ENCODE measurements at places on chromosomes 7 and 10.
A peak's percentile ranks its signal among the peaks of the same experiment; 100 is the strongest.

DNA sequence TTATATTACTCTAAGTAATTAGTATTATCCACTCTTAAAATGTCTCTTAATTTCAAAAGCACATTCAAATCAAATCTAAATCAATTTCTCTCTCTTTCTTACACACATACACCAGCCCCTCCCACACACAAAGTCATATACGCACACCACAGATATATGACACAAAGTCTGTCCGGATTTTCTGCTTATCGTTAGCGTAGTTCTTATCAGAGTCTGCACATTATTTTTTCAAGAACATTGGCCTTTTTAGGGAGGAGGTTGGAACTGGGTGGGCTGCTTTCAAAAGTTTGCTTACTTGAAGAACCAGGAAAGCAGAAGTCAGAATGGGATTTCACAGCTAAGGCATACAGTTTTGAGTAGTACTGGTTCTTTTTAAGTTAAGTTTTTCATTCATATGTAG, 387.6 kb upstream of the CHRM2 start:
- DNase-seq = no peak

DNA sequence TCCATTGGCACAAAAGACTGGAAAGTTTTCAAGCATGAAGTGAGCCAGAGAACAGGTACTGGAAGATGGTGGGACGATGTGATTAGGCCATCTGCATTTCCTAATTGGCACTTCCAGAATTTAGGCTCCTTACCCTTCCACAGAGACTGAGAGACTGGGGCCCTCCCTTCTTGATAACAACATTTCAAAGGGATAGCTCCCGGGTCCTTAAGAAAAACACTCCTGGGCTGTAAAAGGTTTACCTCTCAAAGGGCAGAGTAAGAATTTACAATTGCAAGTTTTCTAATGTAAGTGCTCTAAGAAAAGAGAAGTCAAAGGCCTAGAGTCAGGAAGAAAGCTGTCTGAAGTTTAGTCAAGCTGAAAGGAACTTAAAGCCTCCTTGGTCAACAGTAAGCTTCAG, 559.5 kb upstream of the C7orf33 start:
- DNase-seq = no peak

GRCh38 chr7:16708980-16709379, 44.6 kb upstream of the TSPAN13 start:
- DNase-seq = peak; percentile 85

- no peak for DNase-seq
Measured at GRCh38 chr7:139351027-139351426, 8.7 kb upstream of the LUC7L2 start.

- no peak for DNase-seq
Measured at GRCh38 chr7:41065663-41066062, 637.2 kb downstream of the INHBA start.

- DNase-seq = no peak
Measured at GRCh38 chr7:11609096-11609670, 222.8 kb downstream of the THSD7A start.

GRCh38 chr10:103814105-103814504, 41.3 kb downstream of the SH3PXD2A start:
- DNase-seq = no peak

GRCh38 chr7:148630078-148630477, 39.5 kb downstream of the C7orf33 start:
- DNase-seq = no peak

DNA sequence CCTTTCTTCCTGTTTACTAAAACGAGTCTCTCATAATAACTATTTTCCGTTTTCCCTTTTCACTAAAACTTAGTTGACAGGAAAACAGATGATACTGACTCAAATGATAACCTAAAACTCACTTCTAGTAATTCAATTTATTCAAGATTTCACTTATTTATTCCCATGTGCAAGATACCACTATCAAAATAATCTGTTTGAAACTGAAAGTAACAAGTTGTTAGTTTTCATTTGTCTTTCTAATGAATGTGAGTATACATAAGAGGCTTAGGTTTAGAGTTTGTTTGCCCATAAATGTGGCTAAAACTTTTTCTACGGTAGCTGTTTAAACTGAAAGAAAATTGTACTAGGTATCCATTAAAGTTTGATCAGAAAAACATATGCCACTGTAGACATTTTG, 314.9 kb upstream of the STEAP1 start:
- DNase-seq = no peak

- no peak for DNase-seq
Measured at GRCh38 chr10:68132391-68132790, 23.1 kb downstream of the MYPN start.

DNA sequence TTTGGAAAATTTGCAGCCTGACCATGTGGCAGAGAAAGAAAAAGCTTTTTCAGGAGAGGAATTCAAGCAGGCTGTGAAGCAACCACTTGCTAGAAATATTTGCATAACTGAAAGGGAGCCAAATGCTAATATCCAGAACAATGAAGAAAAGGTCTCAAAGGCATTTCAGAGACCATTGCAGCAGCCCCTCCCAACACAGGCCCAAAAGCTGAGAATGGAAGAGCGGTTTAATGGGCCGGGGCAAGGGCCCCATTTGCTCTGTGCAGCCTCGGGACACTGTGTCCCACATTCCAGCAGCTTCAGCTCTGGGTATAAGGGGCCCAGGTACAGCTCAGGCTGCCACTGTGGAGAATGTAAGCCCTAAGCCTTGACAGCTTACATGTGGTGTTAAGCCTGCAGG, 918.1 kb upstream of the POT1 start:
- DNase-seq = no peak

DNA sequence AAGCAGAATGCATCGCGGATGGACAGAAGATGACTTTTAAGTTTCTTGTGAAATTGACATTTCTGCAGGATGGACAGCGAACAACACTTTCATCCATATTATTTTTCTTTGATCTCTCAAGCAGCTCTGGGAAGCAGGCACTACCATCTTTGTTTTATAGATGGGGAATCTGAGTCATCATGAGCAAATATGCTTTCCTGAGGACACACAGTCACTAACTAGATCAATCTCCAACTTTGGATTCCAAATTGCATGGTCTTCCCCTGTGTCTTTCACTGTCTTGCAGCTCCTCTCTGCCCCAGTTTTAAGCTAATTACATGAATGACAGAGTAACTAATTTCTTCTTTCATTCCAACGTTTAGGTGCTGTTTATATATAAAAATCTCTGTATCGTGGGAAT, 201.5 kb downstream of the ADAM12 start:
- no peak for DNase-seq

DNA sequence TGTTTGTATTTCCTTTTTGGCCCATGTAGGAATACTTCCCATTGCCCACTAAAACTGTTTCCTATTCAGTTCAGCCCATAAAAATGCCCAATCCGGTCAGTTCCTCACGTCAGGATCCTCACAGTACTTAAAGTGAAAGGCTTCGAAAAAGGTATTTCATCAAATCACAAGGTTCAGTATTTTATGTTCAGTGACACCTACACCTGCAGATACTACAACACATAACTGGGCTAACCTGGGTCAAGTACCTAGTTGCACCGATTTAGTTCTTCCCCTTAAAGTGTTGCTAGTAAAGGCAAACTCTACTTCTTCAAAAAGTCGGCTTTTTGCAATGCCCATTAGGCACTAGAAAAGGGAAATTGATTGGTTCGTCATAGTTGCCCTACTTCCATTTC, 1.1 kb downstream of the SNX13 start:
- no peak for DNase-seq

DNA sequence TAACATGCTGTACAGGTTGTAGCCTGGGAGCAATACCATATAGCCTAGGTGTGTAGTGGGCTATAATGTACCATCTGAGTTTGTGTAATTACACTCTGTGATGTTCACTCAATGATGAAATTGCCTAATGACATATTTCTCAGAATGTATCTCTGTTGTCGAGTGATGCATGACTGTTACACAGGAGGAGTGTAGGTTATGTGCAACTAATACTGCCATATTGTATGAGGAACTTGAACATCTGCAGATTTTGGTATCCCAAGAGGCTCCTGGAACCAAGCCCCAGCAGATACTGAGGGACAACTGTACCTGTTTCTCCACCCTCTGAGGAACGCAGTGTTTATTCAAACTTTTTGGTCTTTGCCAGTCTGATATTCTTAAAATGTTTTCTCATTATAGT, 38.6 kb downstream of the NACAD start:
- no peak for DNase-seq

DNA sequence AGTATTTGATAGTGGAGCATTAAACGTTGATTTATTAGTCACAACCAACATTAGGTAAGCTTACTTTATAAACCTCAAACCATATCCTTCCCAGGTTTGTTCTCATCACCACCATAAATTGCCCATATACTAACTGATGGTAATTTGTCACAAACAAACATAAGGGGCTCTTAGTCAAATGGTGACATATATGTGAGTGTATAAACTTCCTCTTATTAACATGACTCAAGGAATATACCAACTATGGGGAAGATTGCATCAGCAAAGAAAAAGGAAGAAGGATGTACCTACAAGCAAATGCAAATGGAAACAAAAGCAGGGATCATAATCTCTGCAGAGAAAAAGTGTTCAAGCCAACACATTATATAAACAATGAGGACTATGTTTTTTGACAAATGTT, 418.2 kb upstream of the AKR1E2 start:
- DNase-seq = no peak

GRCh38 chr7:90766814-90767564, 170.9 kb downstream of the CDK14 start:
- no peak for DNase-seq

DNA sequence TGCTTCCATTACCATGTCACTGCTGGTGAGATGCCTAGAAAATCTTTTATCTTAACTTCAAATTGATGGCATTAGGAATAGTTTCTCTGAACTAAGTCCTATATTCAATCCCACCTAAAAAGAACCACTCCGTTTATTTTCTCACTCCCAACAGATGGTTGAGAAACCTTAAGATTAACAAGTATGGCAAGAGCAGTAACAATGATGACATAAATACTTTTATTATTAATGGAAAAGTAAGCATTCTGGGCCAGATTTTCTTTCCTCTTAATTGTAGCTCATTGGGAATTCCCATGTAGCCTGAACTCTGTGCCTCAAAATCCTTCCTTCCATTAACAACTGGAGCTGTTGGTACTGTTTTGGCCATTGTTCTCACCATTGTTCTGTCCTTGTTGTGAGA, 21.1 kb upstream of the FAM13C start:
- no peak for DNase-seq

DNA sequence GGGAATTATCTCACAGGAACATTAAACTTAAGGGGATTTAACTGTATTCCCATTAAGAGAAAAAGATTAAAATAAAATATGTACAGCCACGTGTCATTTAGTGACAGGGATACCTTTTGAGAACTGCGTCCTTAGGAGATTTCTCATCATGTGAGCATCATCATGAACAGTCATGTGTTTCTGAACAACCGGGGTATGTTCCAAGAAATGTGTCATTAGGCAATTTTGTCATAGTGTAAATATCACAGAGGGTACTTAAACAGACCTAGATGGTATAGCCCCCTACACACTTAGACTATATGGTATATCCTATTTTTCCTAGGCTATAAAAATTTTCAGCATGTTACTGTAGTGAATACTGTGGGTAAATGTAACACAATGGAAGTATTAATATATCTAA, 840.3 kb downstream of the CNTNAP2 start:
- no peak for DNase-seq

DNA sequence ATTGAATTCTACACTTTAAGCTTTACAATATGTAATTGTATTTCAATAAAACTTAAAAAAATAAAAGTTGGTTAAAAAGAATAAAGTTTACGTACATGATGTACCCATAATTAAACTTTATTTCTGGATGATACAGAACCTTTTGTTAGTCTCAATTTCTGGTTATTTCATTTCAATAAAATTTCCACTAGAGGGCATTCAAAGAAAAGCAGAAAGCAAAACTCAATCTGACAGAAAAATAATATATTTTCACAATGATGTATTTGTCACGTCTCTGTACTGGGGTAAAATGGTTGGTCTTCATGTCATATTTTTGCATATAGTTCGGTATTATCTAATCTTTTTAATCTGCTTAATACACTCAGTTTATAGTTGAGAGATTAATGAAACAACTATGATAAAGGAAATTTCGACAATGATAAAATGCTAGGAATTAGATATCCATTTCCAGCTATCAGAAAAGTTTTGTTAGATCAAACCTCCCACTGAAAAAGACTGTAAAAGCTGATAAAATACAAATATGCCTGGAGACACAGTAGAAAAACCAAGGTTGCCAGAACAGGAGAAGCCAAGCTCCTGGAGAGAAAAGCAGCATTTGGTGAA, 27.4 kb downstream of the ASZ1 start:
- DNase-seq = no peak

All from HFF-Myc (cell line).